ENCODE measurements at places on chromosomes 4 and X.

DNA sequence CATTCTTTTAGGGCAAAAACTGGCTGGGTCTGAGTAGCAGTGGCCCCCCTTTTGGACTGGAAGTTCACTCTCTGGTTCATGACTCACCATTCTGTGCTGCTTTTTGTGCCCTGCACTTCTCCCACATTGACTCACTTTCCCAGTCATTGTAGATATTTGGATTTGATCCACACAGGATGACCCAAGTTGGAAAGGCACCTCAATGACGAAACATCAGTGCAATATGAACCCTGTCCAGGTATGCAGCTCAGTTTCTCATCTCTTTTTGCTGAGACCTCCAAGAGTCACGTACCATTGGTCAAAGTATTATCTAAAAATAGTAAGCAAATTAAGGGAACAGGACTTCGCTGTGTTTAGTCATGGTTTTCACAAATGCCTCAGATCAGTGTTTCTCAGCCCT, 92.7 kb downstream of the CBLL2 start:
- DNase-seq: no peak

DNA sequence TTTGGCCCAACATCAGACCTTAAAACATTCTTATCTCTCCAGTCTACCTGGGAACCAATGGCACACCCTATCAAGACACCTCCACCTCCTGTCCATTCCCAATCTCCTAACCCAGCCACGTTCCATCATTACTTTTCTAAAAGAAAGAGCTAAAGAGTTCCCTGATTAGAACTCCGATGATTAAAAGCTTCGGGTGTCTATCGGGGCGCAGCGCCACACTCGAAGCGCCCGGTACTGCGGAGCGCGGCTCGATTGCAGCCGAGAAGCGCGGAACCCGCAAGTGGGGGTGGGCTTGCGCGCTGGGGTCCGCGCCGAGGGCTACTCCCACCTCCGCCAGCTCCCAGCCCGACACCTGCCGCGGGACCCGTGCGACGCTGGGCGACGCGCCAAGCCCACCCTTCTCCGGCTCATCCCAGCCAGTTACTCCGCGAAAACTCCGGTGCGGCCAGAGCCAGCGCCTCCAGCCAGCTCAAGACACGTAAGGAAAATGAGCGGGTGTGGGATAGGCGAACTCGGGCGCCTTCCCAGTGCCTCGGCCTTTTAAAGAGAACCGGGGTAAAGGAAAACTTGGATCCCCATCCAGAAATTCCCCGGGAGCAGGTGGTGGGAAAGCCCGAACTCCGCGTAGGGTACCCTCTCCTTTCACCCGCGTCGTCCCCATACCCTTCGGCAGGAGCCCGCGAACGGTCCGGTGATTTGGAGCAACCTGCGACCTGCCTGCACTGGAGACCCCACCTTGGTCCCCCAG, 593 bp downstream of the NPY1R start:
- no peak for DNase-seq

- DNase-seq: no peak
These were observed 242.9 kb upstream of the PRPS2 start for GRCh38 chrX:12548341-12548740.

GRCh38 chr4:119210775-119211174, 1.7 kb upstream of the USP53 start:
- DNase-seq: no peak

DNA sequence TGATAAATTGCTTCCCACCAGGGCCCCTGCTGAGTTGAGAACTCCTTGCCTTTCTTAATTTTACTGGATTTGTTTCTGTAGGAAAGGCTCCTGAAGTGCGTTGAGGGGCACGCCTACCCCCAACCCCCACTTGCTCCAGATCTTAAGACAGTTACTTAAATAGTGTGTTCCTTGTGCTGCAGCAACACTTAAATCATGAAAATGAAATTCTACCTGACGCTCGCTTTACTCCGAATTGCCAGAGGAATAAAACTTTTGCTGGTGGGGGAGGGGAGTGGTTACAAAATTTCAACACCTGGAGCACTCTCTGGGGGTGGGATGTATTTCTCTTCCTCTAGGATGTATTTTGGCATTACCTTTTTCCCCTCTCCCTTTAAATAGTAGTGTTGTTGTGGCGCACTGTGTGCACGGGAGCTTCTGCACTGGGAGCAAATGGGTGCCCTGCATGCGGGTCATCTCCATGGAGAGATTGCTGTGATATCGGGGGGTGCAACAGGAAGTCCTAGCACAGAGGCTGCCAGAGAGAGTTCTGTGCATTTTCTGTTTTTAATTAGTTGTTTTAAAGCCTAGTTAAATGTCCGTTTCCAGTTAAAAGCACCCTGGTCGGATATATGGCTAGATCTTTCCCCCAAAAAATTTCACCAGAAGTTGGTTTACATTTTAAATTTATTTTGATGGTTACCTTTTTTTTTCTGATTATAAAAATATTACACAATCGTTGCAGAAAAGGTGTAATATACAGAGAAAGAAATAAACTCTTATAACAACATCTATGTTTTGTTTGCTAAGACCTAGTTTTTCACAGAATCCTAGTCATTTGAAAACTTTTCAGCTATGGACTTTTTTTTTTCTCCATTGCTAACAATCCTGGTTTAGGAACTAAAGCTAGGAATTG, 207.7 kb downstream of the SOWAHB start:
- DNase-seq: no peak

DNA sequence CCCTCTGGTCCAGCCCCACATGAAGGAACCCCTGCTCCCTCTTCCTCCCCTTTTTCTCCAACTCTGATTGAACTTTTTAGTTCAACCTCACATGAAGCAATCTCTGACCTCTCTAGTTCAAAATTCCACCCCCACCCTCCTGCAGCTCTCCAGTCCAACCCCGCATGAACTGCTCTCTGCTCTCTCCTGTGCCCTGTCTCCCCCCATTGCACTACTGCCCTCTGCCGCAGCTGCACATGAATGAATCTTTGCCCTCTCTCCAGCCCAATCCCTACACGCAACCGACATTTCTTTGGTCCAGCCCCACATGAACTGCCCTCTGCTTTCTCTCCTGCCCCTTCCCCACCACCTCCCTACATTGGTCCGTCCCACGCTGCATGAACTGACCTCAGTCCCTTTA, 6.9 kb downstream of the CETN2 start:
- DNase-seq: no peak

- no peak for DNase-seq
These were observed 1526.1 kb downstream of the STIM2 start for GRCh38 chr4:28386776-28387175.

- DNase-seq: no peak
These were observed 95.7 kb downstream of the NPNT start for GRCh38 chr4:105990933-105991332.

- no peak for DNase-seq
These were observed 330.2 kb downstream of the HS3ST1 start for GRCh38 chr4:11098461-11098860.

DNA sequence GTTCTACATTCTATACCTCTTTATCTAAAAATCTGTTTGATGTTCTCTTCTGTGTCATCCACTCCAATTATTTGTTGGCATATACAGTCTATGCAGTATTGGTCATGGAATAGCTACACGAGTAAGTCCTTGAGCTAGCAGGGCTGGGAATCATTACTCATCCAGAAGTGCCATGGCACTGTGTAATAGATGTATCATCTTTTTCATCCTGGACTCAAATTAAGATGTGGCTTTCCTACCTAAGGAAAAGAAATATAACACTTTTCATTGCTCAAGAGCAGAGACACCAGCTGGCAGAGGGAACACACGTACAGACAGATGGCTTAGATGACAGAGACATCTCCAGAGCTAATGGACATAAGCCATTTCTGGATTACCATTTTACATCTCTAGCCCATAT, 159.8 kb downstream of the FAM13A start:
- DNase-seq: no peak

DNA sequence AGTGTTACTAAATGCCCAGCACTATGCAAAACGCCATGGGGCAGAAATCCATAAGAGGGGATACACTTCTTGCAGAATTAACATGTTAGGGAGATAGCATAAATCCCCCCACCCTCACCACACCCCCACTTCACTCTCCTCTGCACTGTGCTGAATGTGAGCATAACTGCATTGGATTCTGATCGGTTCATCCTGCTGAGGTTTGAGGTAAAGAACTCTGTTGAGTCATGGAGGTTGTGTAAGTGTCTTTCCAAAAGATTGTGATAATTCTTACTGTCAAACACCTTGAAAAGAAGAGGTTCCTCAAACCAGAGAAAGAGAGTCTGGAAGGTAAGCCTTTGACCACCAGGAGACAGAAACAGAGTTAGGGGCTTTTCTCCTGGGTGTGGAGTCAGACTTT, 43.6 kb downstream of the RBM47 start:
- no peak for DNase-seq

DNA sequence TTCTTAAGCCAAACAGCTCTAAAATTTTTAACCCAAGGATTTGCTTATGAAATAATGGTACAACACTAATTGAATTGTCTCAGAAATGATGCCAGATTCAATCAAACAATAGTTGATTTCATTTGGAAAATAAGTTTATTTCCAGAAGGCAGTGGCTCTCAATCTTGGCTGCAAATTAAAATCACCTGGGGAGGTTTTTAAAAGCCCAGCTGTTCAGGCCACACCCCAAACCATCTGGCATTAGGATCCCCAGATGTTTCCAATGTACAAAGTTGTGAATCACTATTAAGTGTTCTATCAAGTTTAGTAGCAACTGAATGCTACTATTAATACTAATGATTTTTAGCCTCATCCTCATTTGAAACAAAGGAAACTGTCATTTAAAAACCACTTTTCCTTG, 22.2 kb downstream of the TMEM184C start:
- no peak for DNase-seq
